Stimulated activated CD8-positive, alpha-beta memory T cell treated with anti-CD3 and anti-CD28 coated beads, Interleukin-7, amount 100 ng/mL, for 48 hours (primary cell): ENCODE measurements at places on chromosomes 11 and 22.

- DNase-seq: no peak
Measured at GRCh38 chr22:29298641-29299040, 7.8 kb upstream of the GAS2L1 start.

GRCh38 chr11:108196901-108197300 is 25.5 kb downstream of the NPAT start:
- no peak for DNase-seq

GRCh38 chr11:128525411-128526243 is 61.7 kb downstream of the ETS1 start:
- DNase-seq: no peak

GRCh38 chr22:49789289-49790141 is 38.2 kb downstream of the BRD1 start:
- no peak for DNase-seq

DNA sequence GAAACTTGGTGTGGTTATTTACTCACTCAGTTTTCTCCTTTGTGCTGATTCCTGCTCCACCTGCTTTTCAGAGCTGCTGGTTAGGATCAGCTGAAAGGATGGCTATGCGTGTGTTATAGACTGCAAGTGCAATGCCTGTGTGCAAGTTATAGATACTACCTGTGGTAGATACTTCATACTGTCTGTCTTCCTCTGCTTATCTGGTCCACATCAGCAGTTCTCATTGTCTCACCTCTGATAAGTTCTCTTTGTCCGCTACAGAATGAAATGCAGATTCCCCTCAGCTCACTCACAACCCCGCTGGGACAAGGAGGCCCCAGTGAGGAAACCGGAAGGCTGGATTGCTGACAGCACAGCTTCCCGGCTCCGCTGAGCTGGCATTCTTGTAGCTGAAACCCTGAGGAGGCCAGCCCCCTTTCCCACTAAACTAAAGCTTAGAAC is 37.5 kb upstream of the LYVE1 start:
- no peak for DNase-seq

GRCh38 chr11:96284917-96285316 is 58.1 kb downstream of the MAML2 start:
- no peak for DNase-seq

GRCh38 chr22:30077279-30077880 is 2.9 kb upstream of the HORMAD2 start:
- DNase-seq: no peak

DNA sequence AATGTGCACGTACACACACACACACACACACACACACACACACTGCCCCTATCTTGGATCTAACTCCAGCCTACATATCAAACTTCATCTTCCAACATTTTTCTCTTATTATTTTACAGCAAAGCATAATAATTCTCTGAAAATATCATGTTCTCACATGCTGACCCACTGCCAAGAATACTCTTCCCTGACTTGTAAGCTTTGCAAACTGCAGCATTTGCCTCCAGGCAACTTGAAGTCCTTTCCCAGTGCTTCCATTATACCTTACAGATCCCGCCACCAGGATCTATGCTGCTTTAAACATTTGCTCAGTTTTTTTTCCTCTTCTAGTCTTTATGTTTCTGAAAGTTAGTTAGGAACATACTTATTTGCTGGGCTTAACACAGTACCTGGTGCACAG is 483.3 kb upstream of the ARHGAP42 start:
- no peak for DNase-seq

DNA sequence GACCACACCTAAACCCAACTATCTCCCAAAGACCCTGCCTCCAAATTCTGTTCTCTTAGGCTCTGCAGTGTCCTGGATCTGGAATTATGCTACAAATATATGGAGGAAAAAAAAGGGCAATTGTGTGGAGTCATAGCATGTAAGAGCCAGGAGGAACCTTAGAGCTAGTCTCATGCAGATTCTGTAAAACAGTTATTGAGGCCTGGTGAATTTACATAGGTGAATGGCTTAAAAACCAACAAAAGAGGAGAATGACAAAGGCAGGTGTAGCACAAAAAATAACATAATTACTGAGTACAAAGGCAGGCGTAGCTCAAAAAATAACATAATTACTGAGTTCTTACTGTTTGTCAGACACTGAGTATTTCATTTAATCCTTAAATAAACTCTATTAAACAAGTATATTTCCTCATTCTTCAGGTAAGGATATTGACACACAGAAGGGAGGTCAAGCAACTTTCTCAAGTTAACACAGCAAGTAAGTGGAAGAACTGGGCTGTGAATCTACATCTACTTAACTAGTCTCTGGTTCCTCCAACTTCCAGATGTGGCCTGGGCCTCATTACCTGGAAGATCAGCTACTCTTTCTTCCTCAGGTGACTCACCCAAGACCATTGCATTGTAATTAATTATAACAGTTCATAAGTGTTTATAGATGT is 938.9 kb upstream of the TENM4 start:
- DNase-seq: no peak

- no peak for DNase-seq
Measured at GRCh38 chr22:19498866-19499190, 19.1 kb downstream of the CDC45 start.

DNA sequence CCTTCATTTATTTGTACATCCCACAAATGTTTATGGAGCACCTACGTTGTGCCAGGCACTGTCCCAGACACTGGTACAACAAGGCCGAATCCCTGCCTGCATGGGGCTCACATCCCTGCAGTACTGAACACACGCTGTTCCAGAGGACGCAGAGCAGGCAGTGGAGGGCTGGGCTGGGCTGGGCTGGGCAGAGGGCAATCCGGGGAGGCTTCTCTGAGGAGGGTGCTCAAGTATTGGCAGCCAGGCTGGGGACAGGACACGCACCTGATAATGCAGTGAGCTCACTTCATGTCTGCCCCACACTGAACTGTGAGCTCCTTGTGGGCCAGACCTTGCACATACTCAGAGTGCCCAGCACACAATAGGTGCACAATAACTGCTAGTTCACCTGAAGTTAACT is 34.1 kb downstream of the CYTH4 start:
- DNase-seq: no peak

DNA sequence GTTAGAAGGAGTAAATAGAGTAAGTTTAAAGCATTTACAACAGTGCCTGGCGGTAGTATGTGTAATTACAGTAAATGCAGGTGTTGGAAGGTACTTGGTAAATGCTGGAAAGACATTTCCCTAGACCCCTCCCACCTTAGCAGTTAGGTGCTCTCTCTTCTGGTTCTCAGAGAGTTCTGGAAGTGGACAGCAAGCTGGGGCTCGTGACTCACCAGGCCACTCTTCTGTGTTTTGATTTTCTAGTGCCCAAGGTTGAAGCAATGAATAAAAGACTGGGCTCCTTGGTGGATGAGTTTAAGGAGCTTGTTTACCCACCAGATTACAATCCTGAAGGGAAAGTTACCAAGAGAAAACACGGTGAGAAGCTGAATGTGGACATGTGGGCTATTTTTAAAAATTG is 27.6 kb downstream of the SNU13 start:
- no peak for DNase-seq

- DNase-seq: no peak
Measured at GRCh38 chr11:44324749-44325525, 15.0 kb upstream of the ALX4 start.

DNA sequence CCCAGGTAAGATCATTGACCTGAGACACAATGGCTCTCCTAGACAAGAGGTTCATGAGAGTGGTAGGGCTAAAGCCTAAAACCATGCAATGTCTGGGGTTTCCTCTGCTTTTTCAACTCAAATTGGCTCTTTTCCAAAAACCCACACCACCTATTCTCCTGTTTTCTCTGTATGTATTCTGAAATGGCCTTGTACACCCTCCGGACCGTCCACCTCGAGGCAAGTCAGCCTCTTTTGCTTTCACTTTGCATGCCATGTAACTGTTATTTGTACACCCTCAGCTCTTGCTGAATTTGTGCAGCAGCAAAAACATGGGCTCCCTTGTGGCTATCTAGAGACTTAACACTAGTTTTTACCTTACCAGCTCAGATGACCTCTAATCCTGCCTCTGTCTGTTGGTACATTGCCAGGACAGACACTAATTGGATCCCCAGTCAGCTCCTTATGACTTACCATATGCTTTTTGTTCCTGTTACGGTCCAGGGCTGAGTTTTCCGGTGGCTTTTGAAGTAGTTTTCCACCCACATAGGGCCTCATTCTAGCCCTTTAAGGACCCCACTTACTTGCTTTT is 288.0 kb downstream of the SBF2 start:
- no peak for DNase-seq

- no peak for DNase-seq
Measured at GRCh38 chr22:39344046-39344390, 5.8 kb upstream of the SYNGR1 start.

- DNase-seq: no peak
Measured at GRCh38 chr11:119030029-119030328, 698 bp downstream of the SLC37A4 start.

- DNase-seq: no peak
Measured at GRCh38 chr22:28096161-28096560, 177.1 kb upstream of the PITPNB start.

GRCh38 chr11:73333173-73333572 is 25.1 kb downstream of the ARHGEF17 start:
- DNase-seq: no peak

DNA sequence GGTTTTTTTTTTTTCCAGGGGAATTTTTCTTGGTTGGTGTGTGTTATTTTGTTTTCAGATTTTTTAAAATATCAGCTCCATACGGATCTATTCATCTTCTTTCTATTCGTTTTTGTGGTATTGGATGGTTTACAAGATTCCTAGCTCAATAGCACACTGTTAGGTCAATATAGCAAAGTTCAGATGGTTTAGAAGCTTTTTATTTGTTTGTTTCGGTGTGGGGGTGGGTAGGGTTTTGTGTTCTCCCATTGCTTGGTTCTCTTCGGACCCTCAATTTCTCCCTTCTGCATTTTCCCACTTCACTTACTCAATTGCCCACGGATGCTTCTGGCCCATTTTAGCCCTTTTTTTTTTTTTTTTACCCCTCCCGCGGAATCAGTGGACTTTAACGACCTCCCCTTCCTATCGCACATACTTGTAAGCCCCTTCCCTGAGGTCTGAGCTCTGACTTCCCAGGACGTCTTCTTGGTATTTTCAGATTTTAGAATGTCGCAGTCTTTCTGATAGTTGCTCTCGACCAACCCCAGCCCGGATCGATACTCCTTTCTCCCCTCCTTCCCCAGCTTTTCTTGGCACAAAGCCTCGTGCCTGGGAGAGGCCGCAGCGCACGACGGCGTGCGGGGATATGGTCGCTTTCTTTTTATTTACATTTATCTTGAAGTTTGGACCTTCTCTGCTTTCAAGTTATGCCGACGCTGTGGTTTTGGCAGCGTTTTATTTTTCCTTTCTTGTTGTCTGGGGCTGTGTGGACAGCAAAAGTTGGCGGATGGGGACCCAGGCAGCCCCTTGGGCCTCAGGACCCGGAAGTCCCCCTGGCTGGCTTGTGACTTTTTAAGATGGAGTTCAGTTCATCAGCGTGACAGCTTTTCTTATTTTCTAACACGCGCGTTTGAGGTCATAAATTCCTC is 4.4 kb upstream of the SPDYC start:
- DNase-seq: no peak

DNA sequence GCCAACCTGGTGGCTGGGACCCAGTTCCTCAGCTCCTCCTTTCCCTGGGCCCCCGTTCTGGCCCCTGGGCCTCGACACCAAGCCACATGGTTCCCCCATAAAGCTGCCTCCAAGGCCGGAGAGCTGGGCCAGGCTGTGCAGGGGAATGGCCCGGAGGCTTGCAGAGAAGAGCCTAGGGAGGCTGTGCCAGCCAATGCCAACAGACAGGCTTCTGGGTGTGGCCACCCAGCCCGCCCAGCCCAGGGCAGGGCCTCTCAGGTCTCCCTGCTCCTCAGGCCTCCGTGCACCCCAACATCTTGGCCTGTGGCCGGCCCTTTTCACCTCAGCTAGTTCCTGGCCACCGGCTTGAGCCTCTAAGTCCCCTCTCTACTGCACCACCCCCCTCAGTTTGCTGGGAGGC is 17.4 kb upstream of the FLRT1 start:
- no peak for DNase-seq

- DNase-seq: no peak
Measured at GRCh38 chr22:31212783-31213629, 908 bp downstream of the LIMK2 start.

DNA sequence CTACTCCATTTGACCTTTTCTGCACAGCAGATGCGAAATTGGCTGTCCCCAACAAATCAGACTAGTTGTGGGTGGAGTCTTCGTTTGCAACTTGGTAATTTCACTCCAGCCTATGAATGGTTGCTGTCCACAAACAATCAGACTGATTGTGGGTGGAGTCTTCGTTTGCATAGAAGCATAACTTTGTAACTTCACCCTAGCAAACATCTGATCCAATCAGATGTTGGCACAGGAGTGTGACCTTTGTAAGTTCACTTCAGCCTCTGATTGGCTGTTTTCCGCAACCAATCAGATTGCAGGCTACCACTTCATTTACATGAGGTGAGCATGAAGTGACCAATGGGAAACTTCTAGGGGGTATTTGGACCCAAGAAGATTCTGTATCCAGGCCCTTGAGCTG is 16.3 kb upstream of the CABP2 start:
- no peak for DNase-seq

DNA sequence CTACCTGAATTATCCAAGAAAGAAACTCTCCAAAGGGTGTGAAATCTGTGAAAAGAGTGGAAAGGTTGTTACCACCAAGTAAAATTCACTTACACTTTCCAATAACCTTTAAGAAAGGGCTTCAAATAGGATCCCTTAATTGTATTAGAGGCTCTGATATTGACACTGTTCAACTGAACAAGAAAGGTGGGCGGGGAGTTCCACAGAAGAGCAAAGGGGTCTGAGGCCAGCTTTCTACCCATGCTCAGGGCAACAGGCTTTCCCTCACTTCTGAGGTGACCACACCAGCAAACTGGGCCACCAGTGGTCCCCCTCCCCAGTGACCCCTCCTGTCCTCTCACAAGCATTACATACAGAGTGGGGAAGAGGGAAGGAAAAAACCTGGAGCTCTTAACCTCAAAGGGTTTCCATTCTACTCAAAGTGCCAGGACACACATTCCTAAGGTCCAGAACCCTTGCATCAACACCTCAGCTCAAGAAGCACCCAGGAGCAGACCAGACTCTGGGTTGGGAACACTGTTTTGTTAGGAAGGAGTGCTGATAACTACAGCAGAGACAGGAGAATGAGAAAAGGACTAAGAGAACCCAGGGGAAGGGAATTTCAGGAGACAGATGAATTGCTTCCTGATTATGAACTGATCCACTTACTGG is 71.6 kb upstream of the AKIP1 start:
- DNase-seq: no peak

- DNase-seq: no peak
Measured at GRCh38 chr11:95465887-95466286, 234.9 kb upstream of the SESN3 start.

DNA sequence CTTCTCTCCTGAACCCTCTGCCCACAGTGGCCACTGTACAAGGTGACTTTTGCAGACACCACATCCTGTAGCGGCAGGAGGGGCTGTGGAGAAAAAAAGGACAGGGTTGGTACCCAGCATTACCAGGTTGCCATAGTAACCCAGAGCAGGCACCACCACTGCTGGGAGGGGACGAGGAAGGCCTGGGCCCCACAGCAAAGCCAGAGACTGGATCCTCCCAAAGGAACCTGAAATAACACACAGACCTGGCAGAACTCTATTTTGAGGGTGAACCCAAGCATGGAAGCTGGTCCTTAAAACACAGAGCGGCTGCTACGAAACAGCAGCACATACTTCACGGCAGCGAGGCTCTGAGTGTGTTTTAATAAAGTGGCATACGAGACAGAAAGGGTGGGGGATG is 380.6 kb downstream of the CTTN start:
- no peak for DNase-seq
